ENCODE measurements at places on chromosomes 13 and 19.

GRCh38 chr13:94664889-94665288 is 47.5 kb downstream of the SOX21 start:
- no peak for DNase-seq

DNA sequence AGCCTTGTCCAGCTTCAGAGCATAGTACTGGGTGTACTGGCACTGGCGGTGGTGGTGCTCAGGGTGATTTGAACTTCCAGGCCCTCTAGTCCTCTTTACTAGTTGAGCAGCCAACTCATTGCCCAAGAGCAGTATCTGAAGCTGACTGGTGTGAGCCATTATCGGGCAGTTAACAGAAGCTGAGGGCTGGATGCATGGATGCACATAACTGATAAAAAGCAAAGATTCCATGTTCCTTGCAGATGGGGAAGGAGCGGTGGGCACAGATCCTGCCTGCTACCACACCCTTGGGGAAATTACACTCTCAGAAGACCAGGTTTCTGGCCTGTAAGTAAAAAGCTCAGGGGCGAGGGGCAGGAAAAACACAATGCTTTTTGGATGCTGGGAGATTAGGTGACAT is 499.4 kb upstream of the ARGLU1 start:
- DNase-seq = no peak

- DNase-seq = no peak
Measured at GRCh38 chr19:42057846-42058245, 12.2 kb downstream of the GRIK5 start.

DNA sequence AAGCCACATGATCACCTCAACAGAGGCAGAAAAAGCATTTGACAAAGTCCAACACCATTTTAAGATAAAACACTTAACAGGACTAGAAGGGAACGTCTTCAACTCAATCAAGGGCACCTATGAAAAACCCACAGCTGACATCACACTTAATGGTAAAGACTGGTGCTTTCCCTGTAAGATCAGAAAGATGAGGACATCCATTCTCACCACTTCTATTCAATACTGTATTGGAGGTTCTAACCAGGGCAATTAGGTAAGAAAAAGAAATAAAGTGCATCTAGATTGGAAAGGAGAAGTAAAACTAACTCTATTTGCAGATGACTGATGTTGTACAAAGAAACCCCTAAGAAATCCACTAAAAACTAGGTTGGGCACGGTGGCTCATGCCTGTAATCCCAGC is 11.2 kb upstream of the AKAP8 start:
- no peak for DNase-seq

- peak; percentile 71 for DNase-seq
Measured at GRCh38 chr19:17235300-17235970, 9.4 kb downstream of the OCEL1 start.

DNA sequence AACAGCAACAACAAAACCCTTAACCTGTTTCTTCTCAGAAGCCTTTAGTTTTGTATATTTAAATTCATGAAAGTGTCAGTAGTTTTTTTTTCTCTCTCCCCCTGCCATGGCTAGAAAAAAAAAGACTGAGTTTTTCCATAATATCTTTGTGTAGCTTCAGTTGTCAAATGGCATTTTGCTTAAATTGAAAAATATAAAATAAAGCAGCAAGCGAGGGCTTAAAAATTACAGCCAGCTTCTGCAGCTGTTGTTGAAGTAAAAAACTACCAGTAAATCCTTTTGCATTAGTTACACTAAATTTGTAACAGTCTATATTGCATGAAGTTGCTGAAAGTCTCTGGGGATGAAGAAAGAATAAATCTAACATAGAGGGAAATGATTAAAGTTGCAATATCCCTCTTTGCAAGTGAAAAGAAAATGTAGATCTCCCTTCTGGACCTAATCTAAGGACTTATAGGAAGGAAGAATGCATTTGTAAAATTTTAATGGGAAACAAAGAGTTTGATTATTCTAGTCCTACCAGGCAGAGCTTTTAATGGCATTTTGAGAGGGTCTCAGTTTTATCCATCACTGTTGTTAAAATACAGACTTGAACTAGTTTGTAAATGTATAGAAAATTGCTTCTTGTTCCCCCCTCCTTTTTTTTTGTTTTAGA is 215.7 kb downstream of the ATP8A2 start:
- no peak for DNase-seq

GRCh38 chr19:3722443-3723109 is 14.4 kb downstream of the TJP3 start:
- DNase-seq = no peak

DNA sequence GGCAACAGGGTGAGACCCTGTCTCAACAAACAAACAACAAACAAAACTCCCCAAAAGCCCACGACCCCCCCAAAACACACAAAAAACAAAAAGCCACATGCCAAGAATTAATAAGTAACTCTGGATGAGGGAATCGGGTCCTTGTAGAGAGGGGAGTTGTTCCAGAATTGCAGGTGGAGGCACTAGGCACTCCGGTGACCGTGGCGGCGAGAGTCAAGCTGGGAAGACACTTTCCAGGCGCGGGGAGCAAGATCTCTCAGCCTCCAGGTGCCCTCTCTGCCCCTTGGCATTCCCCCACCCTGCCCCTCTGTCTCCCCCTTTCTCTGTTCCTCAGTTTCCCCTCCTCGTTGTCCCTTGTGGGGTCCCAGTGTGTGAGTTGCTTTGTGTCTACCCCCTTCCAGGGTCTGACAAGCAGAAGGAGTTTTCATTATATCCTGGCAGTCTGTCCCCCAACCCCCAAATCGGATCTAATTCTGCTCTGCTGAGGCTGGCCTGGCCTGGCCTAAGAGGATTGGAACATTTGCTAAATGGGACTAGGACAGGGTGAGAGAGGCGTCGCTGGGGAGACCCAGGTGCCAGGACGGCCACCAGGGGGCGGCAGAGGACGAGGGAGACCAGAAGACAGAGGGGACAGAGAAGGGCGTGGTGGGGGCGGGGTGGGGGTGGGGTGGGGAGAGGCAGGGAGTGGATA is 8.3 kb upstream of the CRX start:
- DNase-seq = peak; percentile 61

DNA sequence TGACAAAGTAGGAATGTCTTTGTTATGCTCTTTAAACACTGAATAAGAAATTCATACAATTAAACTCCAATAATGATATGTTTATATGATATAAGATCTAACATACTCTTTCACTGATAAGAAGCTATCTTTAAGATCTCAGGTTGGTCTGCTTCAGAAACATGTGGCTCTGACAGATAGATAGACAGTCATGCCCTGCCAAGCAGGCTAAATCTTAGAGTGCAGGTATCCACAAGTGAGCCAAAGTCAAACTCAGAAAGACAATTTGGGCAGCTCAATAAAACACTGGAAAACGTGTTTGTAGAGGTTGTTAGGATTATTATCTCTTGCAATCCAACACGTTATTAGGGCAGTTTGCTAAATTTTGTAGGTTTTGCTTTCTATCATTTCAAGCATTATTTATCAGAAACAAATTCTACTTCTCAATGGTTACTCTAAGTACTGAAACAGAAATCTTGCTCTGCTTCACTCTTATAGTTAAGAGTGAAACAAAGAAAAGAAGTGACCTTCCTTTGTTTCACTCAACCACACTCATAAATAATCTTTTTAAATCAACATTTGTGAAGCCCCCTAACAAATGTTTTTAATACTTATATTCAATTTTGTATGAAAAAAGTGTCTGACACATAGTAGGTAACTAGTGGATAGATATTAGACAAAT is 1255.6 kb downstream of the DIAPH3 start:
- no peak for DNase-seq

DNA sequence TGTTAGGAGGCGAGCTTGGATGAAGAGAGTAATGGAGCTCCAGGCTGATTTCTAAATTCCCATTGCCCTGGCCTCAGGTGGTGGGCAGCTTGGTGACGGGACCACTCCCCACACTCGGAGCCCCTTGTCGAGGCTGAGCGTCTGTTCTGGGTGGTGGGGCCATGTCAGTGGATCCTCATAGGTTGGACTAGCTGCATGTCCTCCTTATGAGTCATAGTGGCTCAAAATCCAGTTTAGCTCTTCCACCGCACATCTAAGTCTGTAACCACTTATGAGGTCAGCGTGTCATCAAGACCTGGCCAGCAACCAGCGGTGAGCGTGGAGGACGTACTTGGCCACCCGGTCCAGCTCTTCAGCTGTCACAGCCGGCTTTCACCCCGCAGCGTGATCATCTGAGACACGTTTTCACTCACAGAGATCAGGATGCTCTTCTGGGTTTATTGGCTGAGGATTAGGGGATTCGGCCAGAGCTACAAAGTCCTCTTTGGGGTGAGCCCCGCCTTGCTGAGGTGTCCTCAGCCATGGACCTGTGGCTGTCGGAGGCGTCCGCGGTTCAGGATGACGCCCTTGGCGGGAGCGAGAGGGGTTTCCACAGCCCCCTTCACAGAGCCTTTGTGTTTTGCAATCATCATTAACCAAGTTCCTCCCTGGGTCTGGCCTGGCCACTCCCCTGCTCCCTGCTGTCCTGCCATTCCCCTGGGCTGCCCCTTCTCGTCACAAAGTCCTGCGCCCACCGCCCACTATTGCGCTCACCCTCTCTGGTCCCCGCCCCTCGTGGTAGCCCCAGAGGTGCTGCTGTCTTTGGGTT is 41.9 kb downstream of the ADPRHL1 start:
- DNase-seq = no peak

DNA sequence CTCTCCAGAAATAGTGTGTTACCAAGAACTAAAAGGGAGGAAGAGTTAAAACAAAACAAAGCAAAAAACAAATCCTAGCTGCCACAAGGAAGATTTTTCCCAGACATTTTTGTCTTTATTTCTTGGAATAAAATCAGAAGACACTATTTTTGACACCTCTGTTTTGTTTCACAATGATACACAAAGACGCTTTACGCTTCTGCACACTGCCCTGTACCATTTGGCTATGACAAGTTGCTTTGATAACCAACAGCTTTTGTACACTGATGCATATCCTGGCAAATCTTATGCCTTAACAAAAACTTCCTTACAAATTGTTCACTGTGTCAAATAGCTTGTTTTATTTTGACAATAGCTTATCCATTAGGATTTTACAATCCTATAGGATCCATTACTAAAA is 103.5 kb upstream of the RAP2A start:
- DNase-seq = no peak

GRCh38 chr19:43534816-43535761 is 2.1 kb downstream of the ZNF575 start:
- no peak for DNase-seq

- DNase-seq = peak; percentile 38
Measured at GRCh38 chr19:15285896-15286591, 46.3 kb downstream of the BRD4 start.

DNA sequence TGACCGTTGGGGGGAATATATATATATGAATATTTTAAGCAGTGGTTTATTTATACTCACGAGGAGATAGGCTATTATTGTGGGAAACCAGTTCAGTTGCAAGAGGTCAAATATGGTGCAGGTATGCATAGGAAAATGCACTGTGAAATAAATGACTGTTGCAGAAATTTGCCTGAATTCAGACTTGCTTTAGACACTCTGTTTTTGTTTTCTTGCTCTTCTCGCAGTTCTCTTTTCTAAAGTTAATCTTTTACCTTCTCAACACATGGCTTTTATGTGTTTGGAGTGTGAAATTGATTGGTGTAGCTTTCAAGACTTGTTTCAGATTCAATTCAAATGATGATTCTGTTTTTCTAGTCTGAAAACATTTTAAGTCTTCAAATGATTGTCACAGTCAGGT is 109.7 kb downstream of the LRCH1 start:
- no peak for DNase-seq

- DNase-seq = no peak
Measured at GRCh38 chr19:1917926-1918325, 12.7 kb downstream of the ADAT3 start.

GRCh38 chr19:49340865-49341718 is 5.9 kb downstream of the CD37 start:
- no peak for DNase-seq

DNA sequence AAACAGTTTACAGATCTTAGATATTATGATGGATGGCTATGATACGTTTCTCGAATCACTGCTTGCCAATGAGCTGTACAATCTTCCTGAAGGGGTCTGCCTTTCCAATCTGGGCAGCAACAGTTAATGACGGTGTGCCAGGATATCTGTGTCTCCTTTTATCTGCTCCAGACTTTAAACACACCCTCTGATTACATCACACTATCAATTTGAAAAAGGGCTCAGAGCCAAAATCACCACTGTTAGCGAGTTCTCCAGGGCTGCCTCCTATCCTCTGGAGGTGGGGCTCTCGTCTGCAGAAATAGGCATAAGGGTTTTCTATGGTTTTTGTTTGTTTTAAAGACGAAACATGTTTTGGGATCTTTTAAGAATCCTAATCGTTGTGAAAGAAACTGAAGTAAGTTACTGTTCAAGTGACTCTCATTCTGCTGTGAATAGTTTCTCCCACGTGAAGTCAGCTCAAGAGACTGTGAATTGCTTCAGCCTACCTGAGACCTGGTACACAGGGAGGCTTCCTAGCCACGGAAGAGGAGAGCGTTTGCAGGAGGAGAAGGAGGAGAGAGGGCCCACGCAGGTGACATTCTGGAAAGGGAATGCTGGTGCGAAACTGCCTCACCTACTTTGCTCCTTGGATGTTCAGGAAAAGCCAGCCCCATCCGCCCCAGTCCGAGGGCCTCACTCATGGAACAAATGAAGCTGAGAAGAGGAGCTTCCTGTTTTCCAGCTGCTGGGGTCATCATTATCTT is 15.2 kb upstream of the GJA3 start:
- DNase-seq = no peak

GRCh38 chr19:42017040-42017439 is 23.0 kb upstream of the ATP1A3 start:
- no peak for DNase-seq

GRCh38 chr13:112067871-112068539 is 1.1 kb downstream of the SOX1 start:
- DNase-seq = no peak

- DNase-seq = no peak
Measured at GRCh38 chr13:75050419-75051046, 431.4 kb downstream of the TBC1D4 start.

DNA sequence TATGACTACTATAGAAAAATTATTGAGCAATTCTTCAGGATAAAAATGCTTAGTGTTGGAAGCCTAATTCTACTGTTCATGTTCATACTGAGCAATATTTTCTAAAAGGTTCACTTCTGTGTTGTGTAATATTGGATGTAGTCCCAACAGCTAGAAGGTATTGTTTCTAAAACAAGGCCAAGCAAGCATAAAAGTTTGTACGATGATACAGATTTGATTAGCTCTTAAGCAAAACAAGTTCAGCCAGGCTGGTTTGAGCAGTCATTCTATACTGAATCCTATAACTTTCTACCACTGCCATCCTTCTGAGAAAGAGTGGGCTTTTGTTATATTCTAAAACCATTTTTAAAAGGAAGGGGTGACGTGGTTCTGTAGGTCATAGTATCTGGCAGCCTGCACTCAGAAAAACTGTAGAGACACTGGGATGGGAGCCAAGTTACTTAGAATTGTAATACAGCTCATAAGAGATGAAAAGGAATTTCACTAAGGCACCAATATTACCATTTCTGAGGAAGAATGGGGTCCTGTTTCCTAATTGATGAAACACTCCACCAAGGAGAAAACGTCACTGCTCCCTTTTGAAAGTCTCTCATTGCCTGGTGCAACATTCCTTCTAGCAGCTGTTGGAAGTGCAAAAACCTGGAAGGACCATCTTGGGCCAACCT is 275.0 kb upstream of the DACH1 start:
- DNase-seq = no peak
